ENCODE measurements at places on chromosomes 3 and 15.
A peak's percentile ranks its signal among the peaks of the same experiment; 100 is the strongest.

DNA sequence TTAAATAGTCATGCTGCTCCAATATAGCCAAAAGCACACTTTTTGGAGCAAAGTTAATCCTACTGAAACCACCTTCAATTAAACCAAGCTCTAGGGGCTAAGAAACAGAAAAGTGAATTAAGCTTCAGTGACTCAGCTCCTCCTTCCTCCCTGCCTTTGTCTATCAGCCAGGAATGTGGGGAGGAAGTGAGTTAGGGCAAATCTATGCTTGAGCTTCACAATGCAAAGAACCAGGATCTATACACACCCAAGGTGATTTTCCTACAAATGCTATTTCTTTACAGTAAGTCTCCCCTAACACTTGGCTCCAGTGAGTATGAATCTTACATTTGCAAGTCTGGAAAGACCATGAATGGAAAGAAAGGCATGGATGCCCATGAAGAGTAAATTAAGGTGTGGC is 212.1 kb downstream of the P3H2 start:
- no peak for DNase-seq

GRCh38 chr15:71231758-71232157 is 116.5 kb downstream of the THSD4 start:
- no peak for DNase-seq

DNA sequence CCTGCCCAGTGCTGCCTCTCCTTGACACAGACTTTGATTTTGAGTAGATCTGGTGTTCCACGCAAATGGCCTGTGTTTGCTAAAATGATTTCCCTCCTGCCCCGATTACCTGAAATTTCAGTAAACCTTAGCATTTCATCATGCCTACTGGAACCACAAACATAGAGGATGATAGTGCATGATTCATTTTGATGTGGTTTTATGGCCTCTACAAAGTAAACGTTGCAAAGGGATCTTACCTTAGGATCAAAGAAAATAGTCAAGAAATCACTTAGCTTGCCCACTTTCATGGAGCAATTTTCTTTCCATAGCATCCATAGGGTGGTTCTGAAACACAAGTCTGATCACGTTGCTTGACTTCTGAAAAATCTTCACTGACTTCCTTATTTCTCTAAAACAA is 524.6 kb upstream of the ATP11B start:
- DNase-seq, result no peak

- peak; percentile 6 for DNase-seq
Measured at GRCh38 chr15:64355348-64355943, 527 bp downstream of the CSNK1G1 start.
